ENCODE measurements at places on chromosomes 12 and 14.

GRCh38 chr12:1083889-1084262 is 92.9 kb downstream of the ERC1 start:
- DNase-seq = peak; percentile 89

DNA sequence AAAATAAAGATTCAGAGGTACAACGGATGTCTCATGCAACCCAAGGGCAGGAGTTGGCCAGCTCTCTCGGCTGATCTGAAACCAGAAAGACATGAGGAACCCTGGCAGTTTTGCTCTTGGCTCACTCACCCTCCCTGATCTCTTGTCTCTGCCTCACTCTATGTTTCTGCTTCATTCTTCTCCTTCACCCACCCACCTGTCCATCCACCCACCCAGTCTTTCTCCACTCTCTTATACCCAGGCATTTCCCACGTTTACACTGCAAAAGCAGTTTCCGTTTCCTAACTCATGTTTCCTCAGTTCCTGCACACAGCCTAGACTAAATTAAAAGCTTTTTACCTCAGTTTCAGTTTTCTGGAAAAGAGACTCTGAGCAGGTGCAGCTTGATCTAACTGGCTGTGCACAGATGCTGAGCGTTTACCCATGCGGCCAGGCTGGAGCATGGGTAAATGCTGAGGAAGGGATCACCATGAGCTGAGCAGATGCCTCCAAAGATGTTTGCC is 157.6 kb downstream of the PRKCH start:
- DNase-seq = no peak

DNA sequence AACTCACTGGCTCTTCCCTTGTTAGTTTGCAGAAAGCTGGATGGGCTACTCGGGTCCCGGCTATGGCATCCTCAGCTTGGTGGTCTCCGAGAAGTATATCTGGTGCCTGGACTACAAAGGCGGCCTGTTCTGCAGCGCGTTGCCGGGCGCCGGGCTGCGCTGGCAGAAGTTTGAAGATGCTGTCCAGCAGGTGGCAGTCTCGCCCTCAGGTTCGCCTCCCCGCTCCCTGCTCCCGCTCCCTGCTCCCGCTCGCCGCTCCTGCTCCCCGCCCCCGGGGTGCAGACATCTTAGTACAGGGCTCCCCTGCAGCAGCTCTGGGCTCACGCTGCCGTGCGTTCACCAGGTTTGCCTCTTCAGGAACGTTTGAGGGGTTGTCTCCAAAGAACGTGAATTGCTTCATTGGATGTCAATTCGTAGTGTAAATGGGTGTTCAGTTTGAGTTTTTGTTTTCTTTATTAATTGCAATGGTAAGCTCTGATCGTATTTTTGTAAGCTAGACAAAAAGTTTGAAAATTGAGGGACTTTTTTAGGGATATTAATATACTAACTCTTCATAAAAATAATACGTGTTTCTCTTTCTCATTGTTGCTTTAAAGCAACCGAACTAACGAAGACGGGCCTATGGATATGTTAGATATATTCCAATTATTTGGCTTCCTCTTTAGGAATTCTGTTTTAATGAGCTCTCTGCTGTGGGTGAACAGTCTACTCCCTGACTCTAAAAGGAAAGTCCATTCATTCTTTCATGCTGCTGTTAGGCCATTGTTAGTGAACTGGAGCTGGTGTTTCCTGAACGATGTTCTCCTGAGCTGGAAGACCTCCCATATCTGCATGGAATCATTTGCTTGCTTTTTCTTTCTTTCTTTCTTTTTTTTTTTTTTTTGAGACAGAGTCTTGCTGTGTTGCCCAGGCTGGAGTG is 71.3 kb downstream of the ANKRD9 start:
- peak; percentile 91 for DNase-seq

DNA sequence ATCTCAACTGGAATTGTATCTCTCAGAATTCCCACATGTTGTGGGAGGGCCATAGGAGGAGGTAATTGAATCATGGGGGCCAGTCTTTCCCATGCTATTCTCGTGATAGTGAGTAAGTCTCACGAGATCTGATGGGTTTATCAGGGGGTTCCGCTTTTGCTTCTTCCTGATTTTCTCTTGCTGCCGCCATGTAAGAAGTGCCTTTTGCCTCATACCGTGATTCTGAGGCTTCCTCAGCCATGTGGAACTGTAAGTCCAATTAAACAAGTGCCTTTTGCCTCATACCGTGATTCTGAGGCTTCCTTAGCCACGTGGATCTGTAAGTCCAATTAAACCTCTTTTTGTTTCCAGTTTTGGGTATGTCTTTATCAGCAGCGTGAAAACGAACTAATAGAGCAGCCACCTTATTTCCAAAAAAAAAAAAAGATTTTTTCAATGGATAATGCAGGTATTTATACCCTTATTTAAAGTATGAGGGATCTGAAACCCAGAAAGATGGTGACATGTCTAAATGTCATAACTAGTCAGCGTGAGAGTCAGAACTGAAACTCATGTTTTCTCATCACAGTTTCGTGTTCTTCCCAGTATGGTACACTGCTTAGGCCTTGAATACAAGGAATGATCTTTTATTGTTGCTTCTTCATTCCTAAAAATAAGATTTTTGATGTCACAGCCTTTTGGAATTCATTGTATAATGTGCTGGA is 89.6 kb downstream of the ERC1 start:
- no peak for DNase-seq

DNA sequence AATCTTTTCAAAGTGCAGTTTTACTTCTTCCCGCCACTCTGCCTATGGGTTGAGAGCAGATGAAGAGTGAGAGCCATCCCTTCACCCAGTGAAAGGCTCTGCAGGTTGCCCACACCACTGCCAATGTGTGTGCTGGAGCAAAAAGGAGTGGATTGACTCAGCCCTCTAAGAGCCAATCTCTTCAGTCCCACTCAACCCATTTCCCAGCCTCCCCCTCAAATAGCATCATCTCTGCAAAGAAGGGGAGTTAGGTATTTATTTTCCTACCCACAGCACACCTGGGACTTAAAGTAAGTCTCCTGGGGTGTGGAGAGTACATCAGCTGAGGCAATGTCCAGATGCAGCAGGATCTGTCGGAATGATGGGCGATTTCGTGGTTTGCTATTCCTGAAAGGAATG is 15.3 kb downstream of the MAP3K12 start:
- no peak for DNase-seq

GRCh38 chr12:49527361-49528130 is 11.3 kb upstream of the KCNH3 start:
- no peak for DNase-seq

DNA sequence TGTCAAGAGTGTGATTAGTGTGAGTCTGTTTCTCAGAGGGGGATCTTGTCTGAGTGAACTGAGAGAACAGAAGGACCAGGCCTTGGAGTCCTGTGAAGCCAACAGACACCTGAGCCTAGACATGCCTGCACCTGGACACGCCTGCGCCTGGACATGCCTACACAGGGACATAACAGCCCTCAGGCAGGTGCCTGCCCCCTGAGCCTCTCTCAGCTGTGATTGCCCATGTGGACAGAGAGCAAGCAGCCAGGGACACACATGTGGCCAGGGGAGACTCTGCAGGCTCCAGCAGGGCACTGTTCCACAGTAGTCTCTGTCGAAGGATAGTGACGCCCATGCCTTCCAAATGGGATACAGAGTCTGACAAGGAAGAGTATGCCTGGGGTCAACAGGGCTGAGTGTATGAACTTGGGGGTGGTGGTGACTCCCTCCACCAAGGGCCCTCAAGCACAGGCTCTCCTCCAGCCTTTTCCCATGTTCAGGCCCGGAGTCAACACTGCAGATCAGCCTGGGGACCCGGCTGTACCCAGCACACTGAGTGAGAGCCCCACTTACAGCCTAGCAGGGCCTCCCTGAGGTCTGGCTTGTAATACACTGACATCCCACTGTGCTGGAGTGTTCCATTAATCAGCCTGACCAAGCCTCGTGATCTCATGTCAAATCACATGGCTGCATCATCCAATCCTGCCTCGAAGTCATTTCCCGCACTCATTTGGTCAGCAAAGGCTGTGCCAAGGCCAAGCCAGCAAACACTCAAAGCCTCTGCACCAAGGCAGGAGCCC is 173.0 kb downstream of the CALM1 start:
- DNase-seq = no peak

DNA sequence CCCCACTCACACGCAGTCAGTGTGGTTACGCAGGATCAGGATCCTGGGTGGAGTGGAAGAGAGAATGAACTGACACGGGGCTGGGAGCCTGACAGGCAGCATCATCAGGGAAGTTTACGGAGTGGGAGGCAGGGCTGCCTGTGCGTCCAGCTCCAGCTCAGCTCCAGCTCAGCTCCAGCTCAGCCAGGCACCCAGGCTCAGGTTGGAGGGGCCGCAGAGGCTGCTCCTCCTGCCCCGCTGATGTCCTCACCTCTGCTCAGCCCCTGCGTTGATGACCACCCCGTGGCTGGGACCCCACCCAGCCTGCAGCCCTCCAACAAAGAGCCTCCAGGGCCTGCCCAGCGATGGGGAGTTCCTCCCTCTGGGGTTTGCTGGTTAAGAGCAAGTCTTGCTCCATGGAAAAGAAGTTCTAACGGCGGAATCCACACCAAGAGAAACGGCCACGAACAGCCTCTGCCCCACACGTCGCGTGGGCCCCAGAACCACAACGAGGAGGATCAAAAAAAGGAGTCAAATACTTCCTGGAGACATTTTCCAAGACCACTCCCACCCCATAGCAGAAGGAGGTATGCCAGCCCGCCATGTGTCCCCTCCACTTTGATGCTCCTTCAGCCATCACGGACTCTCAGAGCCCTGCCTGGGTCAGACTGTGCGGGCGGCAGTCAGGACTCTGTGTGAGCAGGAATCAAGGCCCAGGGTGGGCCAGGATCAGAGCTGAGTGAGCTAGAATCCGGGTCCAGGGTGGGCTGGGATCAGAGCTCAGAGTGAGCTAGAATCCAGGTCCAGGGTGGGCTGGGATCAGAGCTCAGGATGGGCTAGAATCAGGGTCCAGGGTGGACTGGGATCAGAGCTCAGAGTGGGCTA is 17.7 kb upstream of the C14orf180 start:
- DNase-seq = no peak

GRCh38 chr14:82565825-82566224 is 1032.2 kb upstream of the SEL1L start:
- no peak for DNase-seq

GRCh38 chr12:131001493-131001892 is 47.8 kb downstream of the ADGRD1 start:
- DNase-seq = no peak

- no peak for DNase-seq
Measured at GRCh38 chr12:101826766-101827368, 3.9 kb downstream of the GNPTAB start.

- no peak for DNase-seq
Measured at GRCh38 chr12:76804435-76804976, 40.6 kb downstream of the ZDHHC17 start.

GRCh38 chr14:44607701-44608100 is 100.6 kb upstream of the FSCB start:
- DNase-seq = no peak

DNA sequence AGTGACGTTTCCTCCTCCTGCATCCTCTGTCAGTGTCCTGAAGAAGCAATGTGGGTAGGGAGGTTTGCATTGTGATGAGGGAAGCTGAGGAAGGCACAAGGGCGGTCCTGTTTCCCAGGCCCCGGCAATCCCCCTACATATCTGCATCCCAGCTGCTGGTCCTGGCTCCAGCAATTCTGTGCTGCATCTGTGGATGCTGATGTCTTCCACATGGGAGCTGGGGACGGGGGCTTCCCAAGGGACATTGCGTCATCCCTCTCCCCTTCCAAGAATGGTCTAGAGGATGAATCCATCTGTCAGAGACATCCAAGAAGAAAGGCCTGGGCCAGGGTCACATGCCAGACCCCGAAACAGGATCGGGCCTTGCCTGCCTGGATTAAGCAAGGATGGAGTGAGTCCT is 52.1 kb downstream of the TSPAN11 start:
- DNase-seq = no peak

DNA sequence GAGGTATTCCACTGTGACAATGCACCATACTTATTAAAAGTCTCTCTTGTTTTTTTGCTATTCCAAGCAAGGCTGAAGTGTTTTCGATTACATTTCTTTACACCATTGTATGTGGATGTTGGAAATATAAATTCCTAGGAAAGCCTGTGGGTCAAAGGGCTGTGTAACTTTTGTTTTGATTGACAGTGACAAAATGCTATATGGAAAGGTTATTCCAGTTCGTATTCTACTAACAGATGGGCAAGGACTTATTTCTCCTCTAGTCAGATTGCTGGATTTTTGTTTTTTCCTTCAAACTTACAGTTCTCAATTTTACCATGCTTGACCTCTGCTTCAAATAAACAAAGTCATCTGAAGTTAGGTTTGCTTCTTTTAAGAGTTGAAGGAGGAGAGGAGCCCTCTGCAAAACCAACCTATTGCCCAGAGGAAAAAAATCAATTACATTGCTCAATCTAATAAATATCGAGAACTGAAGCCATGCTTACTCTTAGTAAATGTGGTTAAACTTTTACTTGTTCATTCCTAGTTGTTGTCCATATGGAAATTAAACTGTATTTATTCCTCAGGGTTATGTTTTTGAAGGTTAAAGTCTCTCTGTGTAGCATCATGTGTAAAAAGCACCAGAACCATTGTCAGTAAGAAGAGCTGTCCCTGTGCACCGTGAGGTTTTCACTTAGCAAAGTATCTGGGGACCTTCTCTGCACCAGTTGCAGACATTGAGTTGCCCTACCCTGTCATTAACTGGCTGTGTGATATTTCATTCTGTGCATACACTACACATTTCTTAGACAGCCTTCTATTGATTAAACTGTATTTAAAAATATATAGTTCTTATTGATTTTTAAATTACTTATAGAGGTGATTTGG is 26.9 kb downstream of the GLT1D1 start:
- no peak for DNase-seq

DNA sequence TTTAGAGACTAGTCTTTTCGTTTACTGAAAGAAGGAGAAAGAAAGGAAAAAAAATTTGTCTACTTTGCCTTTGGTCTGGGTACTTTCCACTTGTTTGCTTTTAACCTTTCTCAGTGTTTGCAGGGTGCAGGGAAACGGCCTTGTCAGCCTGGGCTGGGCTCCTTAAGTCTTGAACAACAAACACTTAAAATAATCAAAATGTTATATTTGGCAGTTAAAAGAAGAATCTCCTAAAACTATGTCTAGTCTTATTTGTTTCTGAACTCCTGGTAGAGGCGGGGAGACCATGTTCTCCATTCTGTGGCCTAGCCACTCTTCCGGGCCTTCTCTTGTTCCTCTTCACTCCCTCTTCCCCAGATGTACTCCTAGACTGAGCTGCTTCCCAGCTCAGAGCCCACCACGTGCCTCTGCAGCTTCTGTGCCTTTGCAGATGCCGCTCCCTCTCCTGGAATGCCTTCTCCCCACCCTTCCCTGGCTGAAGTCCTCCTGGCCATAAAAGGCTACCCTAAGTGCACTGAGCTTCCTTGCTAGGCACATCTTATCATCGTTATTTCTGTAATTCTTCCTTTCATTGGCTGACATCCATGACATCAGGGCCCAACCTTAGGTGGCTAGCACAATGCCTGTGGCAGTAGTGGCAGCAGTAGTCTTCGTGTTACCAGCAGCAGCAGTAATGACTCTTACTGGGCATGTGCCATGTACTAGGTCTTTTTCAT is 432.9 kb downstream of the ZFP36L1 start:
- DNase-seq = no peak

GRCh38 chr12:101782273-101782731 is 43.0 kb upstream of the SYCP3 start:
- DNase-seq = no peak
